Left hindlimb (tissue), 1 donor: ENCODE measurements at places on chromosomes 2 and 18.

DNA sequence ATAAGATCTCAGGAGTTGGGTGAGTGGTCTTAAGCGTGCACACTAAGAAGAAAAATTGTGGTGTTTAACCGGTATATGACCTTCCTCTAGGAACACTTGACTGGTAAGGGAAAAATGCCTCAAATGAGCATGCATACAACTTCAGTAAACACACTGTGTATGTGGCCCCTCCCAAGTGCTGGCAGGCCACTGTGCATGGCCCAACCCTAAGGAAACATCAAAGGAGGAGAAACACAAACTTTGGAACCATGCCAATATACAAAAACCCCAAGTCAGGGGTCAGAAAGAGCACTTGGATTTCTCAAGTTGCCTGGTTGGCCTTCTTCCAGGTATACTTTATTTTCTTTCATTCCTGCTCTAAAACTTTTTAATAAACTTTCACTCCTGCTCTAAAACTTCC, 308.9 kb upstream of the LRRTM4 start:
- no peak for DNase-seq

- no peak for DNase-seq
Measured at GRCh38 chr2:118047380-118047826, 33.5 kb upstream of the CCDC93 start.

DNA sequence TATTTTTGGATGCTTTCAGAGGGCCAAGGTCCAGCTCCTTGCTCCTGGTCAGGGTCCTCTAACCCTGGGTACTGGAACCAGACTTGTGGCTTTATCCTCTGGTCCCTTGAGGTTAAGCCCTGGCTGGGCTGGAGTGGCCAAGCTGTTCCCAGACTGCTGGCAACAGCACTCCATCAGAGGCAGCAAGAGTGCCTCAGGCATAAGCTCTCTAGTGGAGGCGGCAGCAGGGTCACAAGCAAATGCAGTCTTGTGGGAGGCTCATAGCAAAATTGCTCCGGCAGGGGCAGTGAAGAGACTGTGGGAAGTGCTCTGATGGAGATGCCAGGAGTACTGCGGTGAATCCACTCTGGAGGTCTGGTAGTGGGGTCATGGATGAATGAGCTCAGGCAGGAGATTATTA, 128.9 kb upstream of the OTOS start:
- DNase-seq, result no peak

- DNase-seq, result peak; percentile 94
Measured at GRCh38 chr2:96531872-96532505, 4.6 kb upstream of the ARID5A start.

DNA sequence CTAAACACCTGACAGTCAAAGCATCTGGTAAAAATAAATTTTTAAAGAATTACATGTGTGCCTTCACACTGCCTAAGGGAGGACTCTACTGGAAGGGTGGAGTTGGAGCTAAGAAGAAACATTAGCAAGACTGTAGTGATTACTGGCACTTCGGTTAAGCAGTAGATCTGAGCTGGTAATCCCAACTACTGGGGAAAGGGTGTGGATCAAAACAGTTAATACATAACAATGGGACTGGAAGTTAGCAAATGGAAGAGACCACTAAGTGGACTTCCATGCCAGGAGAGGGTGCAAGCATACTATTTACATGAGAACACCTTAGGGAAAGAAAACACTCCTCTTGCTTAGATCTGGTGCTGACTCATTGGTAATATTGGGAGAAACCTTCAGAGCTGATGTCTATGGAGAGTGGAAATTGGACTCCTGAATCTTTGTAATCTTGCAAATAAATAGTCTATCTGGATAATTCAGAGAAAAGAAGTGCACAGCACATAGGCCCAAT, 519.6 kb upstream of the LINC00305 start:
- no peak for DNase-seq

GRCh38 chr2:200599206-200599605, 13.4 kb downstream of the AOX1 start:
- DNase-seq, result no peak

GRCh38 chr2:98712145-98712544, 18.8 kb downstream of the MGAT4A start:
- no peak for DNase-seq

DNA sequence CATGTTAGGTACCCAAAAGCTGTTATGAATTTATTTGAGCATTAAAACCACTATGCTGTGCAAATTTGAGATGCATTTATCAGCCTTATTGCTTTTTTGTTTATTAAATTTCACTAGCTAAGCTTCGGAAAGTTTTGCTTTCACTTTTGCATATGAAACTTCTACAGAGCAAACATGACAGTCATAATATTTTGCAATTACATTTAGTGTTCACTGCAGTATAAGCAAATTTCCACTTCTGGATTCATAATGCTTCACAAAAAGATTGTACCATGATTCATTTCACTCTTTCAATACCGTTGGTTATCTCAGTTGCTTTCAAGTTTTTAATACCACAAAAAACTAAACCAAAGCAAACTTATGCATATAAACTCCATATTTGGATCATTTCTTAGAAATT, 228.7 kb upstream of the SLC8A1 start:
- DNase-seq, result no peak

DNA sequence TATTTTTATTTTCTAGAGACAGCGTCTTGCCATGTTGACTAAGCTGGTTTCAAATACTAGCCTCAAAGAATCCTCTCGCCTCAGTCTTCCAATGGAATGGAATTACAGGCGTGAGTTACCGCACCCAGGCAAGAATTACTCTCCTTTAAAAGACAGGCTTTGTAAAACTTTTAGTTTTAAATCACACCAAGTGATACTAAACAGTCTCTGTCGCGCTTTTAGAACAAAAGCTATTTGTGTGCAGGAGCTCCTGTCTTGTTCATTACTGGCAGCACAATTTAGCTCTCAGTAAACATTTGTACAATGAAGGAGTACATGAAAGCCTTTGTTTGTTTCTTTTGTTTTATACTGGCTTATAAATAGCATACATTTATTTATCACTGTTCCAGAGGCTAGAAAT, 1719.2 kb upstream of the PIK3C3 start:
- DNase-seq, result no peak

GRCh38 chr18:51525453-51526225, 328.2 kb upstream of the MEX3C start:
- no peak for DNase-seq

- no peak for DNase-seq
Measured at GRCh38 chr2:100801402-100801801, 18.5 kb upstream of the NPAS2 start.

GRCh38 chr18:3323900-3324299, 62.0 kb downstream of the MYL12B start:
- no peak for DNase-seq

GRCh38 chr18:46051731-46052461, 20.2 kb downstream of the PSTPIP2 start:
- no peak for DNase-seq

DNA sequence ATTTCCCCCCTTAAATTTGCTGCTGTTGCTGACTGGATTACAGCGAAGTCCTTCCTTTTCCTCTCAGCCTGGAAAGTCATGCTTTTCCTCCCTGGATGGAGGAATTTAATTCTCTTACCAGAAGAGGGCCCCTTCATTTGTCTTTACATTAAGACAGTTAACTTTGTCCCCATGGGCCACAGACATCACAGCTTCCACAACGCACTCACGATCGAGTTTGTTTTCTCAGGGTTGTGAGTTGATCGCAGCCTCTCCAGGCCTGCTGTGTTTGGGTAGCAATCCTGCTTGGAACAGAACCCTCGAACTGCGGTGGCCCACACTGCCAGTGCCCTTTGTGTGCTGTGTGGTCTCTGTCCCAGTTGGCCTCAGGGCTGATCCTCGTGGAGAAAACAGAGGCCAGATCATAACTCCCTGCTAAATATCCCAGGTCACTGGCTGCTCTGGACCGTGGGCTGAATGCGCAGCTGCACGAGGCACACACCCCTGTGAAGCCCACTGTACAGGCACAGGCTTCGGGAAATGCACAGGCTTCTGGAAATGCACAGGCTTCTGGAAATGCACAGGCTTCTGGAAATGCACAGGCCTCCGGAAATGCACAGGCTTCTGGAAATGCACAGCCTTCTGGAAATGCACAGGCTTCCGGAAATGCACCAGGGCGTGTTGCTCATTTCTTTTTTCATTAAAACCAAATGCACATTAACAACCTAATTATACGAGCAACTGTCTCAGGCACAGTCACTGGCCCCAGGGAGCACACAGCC, 2.2 kb upstream of the PDIA6 start:
- DNase-seq, result no peak
